ENCODE measurements at places on chromosomes 4 and X.

DNA sequence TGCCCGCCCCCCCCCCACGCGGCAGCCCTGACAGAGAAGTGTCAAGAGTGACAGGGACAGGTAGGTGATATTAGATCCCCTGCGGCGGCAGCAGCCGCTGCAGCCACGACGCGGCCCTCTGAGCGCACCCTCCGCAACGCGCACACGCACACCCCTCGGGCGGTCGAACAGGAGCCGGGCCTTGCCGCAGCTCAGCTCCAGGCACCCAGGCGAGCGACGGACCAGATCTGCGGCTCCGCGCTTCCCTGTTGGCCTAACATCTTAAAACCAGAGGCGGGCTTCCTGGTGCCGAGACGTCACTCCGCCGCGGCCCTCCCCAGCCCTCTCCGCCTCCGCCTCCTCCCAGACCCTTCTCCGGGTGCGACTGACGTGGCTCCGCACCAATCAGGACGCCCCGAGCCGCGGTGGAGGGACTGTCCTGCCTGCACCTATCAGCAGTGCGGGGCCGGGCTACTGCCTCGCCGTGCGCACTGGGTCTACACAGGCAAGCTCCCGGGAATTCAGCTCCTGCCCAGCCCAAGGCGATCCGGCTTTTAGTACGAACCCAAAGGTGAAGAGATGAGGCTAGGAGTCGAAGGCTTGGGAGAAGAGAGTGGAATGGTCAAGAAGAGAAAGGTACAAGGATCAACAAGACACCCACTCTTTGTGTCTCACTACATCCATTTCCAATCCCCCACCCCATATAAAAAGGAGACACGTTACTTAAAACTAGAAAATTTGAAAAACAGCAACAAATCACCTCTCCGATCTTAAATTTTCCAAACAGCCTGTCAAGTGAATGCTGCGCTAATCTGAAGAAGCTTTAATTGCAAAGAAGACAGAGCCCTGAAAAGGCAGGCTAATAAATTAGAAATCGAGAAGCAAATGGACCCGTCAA lies at the start of gene PITX2:
Gene PITX2 (minus strand): TSS at position 237 of the 877 bp plus-strand sequence. CDS start 617 bp downstream, outside the sequence.
- peak; percentile 41 for DNase-seq

DNA sequence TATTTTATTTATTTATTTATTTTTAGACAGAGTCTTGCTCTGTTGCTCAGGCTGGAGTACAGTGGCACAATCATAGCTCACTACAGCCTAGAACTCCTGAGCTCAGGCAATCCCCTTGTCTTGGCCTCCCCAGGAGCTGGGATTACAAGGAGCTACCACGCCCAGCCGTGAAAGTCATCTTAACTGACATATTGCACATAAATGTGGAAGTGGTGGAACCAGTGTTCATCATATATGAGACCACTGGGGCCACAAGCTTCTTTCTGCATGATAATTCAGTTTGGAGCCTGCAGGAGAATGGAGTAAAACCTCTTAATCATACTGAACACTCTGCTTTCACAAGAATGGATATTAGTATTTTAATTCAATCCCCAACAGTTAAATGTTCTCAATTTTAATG lies 12.5 kb upstream of the CTSO start:
- peak; percentile 19 for DNase-seq

DNA sequence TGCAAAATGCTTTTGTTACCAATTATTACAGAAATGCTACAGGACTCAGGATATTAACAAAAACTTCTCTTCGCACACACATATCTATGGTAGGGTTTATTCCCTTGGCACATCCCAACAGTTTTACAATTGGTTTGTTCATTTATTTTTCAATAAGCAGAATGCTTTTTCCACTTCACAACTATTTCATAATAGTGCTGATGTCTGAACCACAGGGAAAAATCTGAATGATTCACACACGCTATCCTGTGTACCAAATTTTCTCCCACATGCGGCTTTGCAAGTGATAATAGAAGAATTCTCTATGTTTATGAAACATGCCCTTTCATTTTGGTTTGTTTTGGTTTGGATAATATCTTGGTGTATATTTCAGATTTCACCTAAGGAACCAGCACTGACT lies 725.7 kb upstream of the TENM3 start:
- no peak for DNase-seq

DNA sequence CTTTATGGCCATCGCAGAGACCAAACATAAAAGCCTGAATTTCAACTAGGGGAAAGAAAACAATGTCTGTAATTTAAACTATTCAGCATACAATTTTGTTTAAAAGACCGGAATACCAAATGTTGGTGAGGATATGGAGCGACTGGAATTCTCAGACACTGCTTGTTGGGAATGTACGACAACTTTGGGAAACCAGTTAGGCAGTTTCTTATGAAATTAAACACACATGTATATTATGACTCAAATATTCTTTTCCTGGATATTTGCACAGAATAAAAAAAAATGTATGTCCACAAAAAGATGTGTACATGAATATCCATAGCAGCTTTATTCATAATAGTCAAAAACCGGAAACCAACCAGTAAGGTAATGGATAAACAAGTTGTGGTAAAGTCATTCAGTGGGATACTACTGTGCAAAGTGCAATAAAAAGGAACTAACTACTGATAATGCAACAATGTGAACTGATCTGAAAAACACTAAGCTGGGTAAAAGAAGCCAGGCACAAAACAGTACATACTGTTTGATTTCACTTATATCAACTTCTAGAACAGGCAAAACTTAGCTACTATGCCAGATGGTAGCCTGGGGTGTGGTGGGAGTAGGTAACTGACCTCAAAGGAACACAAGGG lies 152.7 kb upstream of the FTHL17 start:
- DNase-seq, result no peak

DNA sequence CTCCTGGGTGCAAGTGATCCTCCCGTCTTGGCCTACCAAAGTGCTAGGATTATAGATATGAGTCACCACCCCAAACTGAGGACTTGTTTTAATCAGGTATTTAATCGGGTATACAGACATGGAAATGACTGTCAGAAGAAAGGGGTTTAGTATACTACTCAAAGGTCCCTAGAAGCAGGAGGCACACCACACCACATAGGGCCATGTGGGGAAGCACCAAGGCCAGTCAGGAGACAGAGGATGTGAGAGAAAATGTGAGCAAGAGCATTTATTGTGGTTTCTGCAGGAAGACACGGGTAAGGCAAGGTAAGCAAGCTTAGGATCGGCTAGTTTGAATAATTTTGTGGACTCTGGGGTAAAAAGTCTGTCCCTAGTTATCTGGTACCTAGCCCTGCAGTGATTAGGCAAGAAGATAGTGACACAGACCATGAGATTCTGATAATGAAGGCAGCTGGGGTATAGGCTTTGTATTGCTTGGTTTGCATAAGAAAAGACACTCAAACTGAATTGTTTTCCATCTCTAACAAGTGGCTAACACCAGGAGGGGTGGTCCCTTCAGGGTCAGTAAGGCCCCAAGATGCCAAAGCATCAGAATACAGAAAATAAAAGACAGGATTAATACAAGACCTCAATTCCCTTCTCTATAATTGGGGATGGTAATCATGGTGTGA lies 408.8 kb upstream of the F9 start:
- DNase-seq, result no peak

- no peak for DNase-seq
These were observed 853.8 kb upstream of the INTU start for GRCh38 chr4:126779001-126779400.

GRCh38 chr4:13944095-13944511 lies 316.6 kb upstream of the BOD1L1 start:
- no peak for DNase-seq

- DNase-seq, result no peak
These were observed 22.8 kb upstream of the OPN1LW start for GRCh38 chrX:154121207-154121606.

DNA sequence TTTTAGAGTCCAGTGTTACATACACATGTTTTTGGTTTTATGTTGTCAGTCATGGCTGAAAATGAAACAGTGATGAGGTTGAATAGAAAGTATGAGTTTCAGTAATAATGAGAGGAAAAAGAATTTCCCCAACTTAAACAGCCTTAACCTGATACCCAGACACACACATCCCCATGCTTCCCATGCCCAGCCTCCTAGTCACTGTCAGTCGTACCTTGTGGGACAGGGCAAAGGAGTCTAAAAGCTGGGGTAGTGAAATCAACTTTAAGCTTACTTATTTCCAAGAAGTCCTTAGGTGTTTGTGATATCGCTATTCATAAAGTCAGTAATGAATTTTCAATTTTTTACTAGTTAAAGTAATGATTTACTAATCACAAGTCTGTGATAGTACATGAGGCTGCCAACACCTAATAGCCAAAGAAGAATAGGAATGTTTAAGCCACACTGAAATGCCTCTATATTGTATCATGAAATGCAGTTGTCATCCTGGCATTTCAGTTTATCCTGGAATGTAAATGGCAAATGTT lies 24.3 kb upstream of the GPR34 start:
- DNase-seq, result no peak

- no peak for DNase-seq
These were observed 70.8 kb upstream of the IL15 start for GRCh38 chr4:141565379-141566089.

DNA sequence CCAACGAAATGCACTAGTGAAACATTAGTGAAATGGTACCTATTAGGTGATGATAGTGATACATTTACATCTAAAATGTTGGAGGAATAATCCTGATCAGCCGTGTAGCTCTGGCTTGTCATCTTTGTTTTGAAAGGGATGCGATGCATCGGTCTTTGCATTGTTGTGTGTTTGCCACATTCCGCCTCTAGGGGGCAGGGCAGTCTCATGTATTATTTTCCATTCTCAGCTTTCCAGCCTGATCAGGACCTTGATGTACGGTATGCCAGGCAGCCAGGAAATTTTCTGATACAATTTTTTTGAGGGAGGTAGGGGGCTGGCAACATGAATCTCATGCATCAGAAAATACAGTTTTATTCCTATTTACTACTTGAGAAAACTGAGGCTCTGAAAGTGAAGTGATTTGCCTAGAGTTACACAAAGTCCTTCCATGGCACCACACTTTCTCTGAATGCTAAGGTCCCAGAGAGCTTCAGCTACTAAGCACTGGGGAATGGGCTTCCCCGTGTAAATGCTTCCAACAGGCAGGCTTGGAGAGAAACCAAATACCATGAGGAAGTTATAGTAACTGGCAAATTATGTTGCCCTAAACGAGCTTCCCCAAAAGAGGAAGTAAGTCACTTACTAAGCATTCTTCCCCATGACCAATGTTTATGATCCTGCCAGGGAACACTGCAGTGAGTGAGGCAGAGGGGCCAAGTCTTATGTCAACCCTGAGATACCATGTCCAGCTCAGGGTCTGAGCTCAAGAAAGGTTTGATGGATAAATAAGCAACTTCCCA lies 31.8 kb upstream of the IQSEC2 start:
- peak; percentile 78 for DNase-seq

DNA sequence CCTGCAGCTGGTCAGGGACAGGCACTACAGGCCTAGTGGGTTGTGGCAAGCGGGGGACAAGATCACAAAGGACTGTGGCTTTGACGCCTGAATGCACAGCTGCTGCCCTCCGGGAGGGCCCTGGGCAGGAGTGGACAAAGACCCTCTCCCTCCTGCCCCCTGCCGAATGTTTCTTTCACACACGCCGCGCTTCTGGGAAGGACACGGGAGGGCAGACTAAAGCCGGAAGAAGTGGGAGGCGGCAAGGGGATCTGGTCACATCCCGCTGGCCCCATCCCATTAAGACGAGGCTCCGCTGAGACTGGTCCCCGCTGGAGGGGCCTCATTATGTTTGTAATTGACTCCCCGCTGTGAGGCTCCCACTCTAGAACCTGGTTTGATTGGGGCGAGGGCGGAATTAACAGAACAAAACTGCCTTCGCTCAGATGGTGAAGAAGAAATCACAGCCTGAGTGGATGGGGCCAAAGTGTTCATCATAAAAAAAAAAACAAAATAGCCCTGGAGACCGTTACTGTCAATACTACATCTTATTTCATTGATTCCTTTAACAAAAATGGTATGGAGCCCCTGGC lies 37.8 kb upstream of the PSAPL1 start:
- no peak for DNase-seq

GRCh38 chr4:185580699-185581098 lies 45.4 kb upstream of the PDLIM3 start:
- DNase-seq, result no peak

GRCh38 chr4:12408364-12408763 lies 979.7 kb upstream of the HS3ST1 start:
- DNase-seq, result no peak

DNA sequence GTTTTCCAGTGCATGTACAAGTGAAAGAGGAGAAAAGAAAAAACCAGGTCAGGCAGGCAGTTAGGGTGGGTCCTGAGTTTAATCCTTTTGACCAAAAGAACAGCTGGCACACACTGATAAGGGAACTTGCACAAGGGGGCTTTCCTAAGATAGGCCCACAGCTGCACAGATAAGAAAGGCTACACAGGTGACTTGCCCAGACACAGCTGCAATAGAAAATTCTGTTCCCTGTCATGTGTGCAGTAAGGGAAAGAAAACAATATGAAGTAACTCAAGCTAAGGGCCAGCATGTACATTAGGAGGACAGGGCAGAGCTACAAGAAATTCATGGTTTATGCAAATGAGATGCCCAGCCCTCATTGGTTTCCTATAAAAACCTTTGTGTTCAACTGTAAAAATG lies 32.9 kb downstream of the LUZP4 start:
- DNase-seq, result no peak

DNA sequence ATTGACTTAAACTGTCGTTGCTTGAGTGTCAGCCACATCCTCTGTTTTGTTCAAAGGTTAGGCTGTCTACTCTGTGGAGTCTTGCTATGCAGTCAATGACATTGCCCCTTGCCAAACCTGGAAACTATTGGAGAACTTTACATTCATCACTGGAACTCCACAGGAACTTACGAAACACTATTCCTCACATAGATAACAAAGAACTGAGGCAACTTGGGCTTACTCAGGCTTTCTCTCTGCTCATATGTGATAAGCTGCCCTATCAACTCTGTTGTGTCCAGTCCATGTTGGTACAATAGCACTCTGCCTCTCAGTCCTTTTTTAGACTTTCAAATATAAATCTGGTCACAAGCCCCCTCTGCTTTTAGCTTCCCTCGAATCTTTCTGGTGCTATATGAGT lies 9.4 kb downstream of the NPY5R start:
- DNase-seq, result no peak

DNA sequence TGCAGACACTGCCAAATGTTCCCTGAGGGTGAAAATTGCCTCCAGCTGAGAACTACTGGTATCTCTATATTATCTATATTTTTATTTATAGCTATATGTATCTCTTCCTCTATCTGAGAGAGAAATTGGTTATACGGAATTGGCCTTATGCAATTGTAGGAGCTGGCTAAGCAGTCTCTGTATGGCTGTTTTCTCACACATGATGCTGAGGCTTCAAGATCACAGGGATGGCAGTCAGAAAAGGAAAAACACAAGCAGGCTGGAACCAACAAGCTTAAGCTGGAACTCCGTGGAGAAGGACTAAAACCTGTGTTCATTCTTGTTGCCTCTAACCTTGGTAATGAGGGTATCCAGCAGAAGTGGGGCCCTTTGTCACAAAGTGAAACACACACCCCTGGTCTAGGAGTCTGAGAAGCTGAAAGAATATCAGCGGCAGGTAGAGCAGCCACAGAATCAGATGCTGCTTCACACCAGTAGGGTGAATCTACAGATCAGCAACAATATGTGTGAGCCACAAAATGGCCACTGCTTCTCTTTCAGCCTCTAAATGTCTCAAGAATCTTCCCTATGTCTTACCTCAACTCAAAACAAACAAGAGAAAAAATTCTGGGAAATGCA lies 166.5 kb upstream of the PPP1R2C start:
- DNase-seq, result no peak

GRCh38 chrX:70774223-70774622 lies 134.3 kb downstream of the TEX11 start:
- DNase-seq, result no peak

GRCh38 chrX:96861218-96861617 lies 22.5 kb upstream of the RPA4 start:
- peak; percentile 16 for DNase-seq

Data from suppressor macrophage treated with lipopolysaccharide for 4 hours (primary cell).